ENCODE measurements at places on chromosomes 2 and 18.

DNA sequence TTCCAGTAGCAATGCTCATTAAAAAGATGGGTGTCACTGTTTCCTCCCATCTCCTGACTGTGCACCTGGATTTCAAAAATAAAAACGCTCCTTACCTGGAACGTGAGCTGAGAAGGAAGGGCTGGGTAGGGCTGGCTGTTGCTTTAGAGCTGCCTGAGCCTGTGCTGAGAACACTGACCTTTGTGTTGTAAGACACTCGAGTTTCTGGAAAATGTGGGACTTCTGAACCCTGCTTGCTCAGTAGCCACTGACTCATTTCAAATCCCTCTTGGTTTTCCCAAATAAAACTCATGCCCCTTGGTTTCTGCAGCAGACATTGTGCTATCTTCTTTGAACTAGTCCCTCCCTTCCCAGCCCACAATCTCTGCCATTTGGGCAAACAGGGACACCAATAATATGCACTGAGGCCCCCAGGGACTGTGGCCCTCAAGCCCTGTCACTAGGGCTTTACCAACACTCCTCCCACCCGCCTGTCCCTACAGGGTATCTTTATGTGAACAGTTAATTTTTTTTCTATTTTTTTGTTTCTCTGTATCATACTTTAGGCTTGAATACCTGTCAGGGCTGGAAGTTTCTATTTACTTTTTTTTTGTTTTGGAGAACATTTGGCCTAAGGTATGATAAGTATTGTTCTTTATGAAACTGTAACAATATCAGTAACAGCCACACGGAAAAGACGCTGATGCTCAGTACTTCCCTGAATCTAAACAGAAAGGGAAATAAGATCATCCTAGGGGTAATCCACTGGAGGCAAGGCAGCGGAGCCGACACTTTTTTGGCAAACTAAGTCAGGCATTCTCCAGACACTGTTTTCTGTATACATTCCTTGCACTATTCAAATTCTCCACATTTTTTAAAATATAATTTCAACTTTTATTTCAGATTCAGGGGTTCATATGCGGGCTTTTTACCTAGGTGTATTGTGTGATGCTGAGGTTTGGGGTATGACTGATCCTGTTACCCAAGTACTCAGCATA, 280.2 kb downstream of the STK39 start:
- H3K4me1 ChIP-seq = peaks cover 31% of the 10 kb centered on the region
- H3K27me3 ChIP-seq = no peaks in the 10 kb centered on the region
- no peak overlapping the region for H3K4me3 ChIP-seq
- DNase-seq = no peak

DNA sequence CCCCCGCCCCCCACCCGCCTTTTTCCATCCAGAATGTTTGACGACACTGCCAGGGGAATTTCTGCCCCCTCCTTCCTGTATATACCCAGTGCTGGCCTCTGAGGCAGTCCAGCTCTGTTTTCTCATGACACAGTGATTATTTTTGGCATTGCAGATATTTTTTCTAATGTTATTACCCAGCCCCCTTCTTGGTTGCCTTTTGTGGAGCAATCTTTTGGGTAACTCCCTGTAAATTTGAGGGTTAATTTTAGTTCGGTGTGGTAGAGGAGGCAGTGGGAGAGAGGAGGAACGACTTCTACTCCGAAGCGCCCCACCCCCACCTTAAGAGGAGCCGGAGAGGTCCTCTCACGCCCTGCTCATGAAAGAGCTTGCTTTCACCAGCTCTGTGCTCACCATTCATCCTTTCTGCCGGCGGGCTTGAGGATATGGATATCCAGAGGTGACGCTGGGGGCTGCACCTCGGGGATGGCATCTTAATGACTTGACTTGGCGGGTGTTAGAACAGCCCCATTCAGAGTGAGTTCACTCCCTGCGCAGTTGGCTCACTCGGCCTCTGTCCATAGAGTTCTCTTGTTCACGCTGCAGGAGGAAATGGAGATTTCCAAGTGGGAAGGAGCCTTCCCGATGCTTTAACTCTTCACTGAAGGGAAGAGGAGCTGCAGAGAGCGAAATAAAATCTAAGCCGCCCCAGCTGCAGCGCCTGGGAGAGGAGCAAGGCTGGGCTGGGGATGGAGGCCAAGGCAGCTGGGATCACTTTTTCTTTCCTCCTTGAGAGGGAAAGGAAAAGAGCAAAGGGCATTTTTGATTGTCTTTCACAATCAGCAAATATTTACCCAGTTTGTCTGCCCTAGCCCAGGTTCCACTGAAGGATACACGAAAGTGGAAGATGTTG, 38.4 kb downstream of the EPAS1 start:
- no peaks in the 10 kb centered on the region for H3K36me3 ChIP-seq
- peaks cover 59% of the 10 kb centered on the region for H3K4me1 ChIP-seq
- peak overlapping the region; percentile 91 for H3K27ac ChIP-seq
- no peaks in the 10 kb centered on the region for H3K27me3 ChIP-seq

- no peak for DNase-seq
- H3K36me3 ChIP-seq = no peaks in the 10 kb centered on the region
- H3K27ac ChIP-seq = no peak overlapping the region
- H3K4me3 ChIP-seq = no peak overlapping the region
Observed at GRCh38 chr18:58666176-58666575, 5.1 kb upstream of the MALT1 start.

DNA sequence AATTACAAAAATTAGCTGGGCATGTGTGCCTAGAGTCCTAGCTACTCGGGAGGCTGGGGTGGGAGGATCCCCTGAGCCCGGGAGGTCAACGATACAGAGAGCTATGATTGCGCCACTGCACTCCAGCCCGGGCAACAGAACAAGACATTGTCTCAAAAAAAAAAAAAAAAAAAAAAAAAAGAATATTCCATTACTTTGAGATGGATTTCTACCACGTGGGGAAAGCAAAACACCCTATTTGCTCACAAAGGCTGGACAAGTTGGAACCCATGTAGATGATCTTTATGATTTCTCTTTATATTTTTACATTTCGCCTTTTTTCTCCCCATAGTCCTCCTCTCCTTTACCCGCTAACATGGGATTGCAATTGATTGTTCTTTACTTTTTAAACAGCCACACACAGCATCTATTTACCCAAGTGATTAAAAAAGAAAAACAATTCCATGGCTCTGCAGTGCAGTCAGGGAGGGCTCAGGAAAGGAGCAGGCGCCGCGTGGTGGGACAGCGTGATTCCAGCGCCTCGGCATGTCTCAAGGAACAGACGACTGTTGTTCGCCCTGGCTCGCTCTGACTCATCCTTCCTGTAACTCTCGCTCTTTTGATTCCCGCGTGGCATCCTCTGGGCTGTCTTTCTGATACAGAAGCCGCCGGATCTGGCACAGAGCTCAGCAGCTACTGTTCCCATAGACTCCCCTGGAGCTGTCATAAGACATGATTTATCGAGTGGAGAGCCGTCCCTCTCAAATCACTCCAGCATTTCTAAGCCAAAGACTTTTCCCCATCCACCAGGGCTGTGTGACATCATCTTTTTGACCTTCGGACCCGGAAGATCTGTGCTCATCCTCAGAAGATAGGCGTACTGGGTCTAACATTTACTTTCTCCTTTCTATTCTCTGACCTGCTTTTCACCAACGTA, 230.4 kb upstream of the AGAP1 start:
- peak overlapping the region; percentile 37 for H3K27ac ChIP-seq
- H3K4me3 ChIP-seq = peak overlapping the region; percentile 43
- no peaks in the 10 kb centered on the region for H3K27me3 ChIP-seq
- H3K36me3 ChIP-seq = no peaks in the 10 kb centered on the region
- peaks cover 26% of the 10 kb centered on the region for H3K4me1 ChIP-seq

DNA sequence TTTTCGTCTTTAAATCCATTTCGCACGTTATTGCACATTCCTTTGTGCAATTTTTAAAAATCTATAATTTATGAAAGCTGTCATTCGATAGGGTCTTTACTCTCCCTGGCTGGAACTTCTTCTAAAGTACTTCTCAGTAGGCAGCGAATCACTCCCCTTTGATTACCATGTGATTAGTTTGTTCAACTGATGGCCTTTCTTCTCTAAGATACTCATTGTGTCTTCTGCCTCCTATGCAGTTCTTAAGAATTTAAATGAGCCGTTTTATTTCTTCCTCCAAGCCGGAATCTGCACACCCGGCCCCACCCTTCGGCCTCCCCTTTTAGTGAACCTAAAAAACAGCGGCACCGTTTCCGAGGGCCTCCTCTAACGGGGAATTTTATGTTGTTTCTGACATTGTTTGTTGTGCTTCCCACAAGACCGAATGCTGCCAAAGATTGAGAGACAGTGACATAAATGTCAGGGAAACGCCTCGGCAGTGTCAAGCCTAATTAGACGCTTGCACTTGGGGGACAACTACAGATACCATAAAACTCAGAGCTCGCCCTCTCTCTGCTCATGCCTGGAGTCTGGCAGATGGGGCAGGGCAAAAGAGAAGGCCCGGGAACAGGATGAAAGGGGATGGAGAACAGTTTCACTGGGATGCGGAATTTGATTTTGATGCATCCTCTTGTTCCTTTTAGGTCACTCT, 255.3 kb downstream of the BCL11A start:
- no peaks in the 10 kb centered on the region for H3K36me3 ChIP-seq
- H3K4me3 ChIP-seq = no peak overlapping the region
- H3K27me3 ChIP-seq = no peaks in the 10 kb centered on the region

GRCh38 chr2:221569871-221570270, 2.2 kb downstream of the EPHA4 start:
- H3K4me3 ChIP-seq = peak overlapping the region; percentile 93
- peaks cover 47% of the 10 kb centered on the region for H3K4me1 ChIP-seq
- no peak for DNase-seq
- no peak overlapping the region for H3K27ac ChIP-seq
- no peaks in the 10 kb centered on the region for H3K36me3 ChIP-seq

- H3K27me3 ChIP-seq = no peaks in the 10 kb centered on the region
- peaks cover 78% of the 10 kb centered on the region for H3K36me3 ChIP-seq
- no peak overlapping the region for H3K27ac ChIP-seq
- DNase-seq = no peak
- H3K4me1 ChIP-seq = no peaks in the 10 kb centered on the region
- no peak overlapping the region for H3K4me3 ChIP-seq
Observed at GRCh38 chr2:63902149-63902548, 60.5 kb downstream of the UGP2 start.

DNA sequence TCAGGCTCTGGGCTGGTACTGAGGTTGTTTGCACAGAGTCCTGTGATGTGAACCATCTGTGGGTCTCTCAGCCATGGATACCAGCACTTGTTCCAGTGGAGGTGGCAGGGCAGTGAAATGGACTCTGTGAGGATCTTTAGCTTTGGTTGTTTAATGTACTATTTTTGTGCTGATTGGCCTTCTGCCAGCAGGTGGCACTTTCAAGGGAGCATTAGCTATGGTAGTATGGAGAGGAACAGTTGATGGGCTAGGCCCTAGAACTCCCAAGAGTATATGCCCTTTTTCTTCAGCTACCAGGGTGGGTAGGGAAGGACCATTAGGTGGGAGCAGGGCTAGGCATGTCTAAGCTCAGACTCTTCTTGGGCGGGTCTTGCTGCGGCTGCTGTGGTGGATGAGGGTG, 257.0 kb upstream of the GYPC start:
- no peaks in the 10 kb centered on the region for H3K4me1 ChIP-seq
- no peak overlapping the region for H3K4me3 ChIP-seq
- no peaks in the 10 kb centered on the region for H3K36me3 ChIP-seq
- DNase-seq = no peak
- no peak overlapping the region for H3K27ac ChIP-seq
- H3K27me3 ChIP-seq = peaks cover 10% of the 10 kb centered on the region

- no peak overlapping the region for H3K27ac ChIP-seq
- no peak overlapping the region for H3K4me3 ChIP-seq
- no peaks in the 10 kb centered on the region for H3K36me3 ChIP-seq
- DNase-seq = no peak
- H3K4me1 ChIP-seq = no peaks in the 10 kb centered on the region
Observed at GRCh38 chr2:100623930-100624329, 61.1 kb downstream of the PDCL3 start.

- DNase-seq = no peak
- H3K27me3 ChIP-seq = no peaks in the 10 kb centered on the region
- H3K27ac ChIP-seq = no peak overlapping the region
- peaks cover 41% of the 10 kb centered on the region for H3K4me1 ChIP-seq
- H3K4me3 ChIP-seq = no peak overlapping the region
Observed at GRCh38 chr2:46174345-46175170, 122.6 kb upstream of the EPAS1 start.

GRCh38 chr2:30443081-30443480, 4.0 kb upstream of the LCLAT1 start:
- no peak for DNase-seq
- H3K27ac ChIP-seq = no peak overlapping the region
- no peak overlapping the region for H3K4me3 ChIP-seq

DNA sequence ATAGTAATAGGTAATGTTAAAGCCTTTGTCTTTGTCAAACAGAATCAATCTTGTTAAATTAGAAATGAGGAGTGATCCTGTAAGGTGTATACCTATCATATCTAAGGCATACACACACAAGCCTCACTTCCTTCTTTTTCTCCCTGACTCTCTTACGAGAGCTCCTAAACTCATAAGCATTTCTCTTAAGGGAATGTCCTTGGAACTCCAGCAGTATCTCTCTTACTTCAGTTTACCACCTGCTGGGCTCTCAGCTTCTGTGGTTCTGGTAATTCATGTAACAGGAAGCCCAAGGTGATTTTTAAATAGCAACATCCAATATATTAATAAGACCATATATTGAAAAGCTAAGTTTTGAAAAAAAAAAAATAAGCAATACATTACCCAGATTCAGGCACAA, 85.9 kb downstream of the UBE2E3 start:
- H3K27me3 ChIP-seq = no peaks in the 10 kb centered on the region
- DNase-seq = no peak
- H3K27ac ChIP-seq = no peak overlapping the region
- peaks cover 10% of the 10 kb centered on the region for H3K36me3 ChIP-seq
- H3K4me1 ChIP-seq = peaks cover 2% of the 10 kb centered on the region
- H3K4me3 ChIP-seq = no peak overlapping the region

- no peak overlapping the region for H3K4me3 ChIP-seq
- H3K27me3 ChIP-seq = peaks cover 20% of the 10 kb centered on the region
- DNase-seq = no peak
- H3K4me1 ChIP-seq = peaks cover 34% of the 10 kb centered on the region
- H3K27ac ChIP-seq = peak overlapping the region; percentile 94
- H3K36me3 ChIP-seq = no peaks in the 10 kb centered on the region
Observed at GRCh38 chr2:238729261-238729935, 118.5 kb upstream of the TWIST2 start.

DNA sequence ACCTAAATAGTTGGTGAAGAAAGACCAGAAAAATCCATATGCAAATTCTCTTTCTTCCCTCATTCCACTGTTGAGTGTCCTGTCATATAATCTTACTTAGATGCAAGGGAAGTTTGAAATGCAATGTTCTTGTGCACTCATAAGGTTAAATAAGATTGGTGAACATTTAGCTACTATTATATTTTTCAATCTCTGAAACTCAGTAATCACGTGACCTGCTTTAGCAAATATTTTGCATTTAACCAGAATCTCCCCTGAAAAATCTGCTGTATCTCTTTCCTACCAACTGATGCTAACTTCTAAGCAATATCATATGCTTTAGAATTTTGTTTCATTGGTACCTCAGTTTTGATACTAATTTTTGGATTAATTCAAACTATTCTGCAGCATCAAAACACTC, 533.2 kb downstream of the RIT2 start:
- no peaks in the 10 kb centered on the region for H3K36me3 ChIP-seq
- DNase-seq = no peak
- H3K4me3 ChIP-seq = no peak overlapping the region
- peaks cover 26% of the 10 kb centered on the region for H3K4me1 ChIP-seq
- no peaks in the 10 kb centered on the region for H3K27me3 ChIP-seq
- no peak overlapping the region for H3K27ac ChIP-seq

GRCh38 chr2:134711692-134712091, 7.1 kb downstream of the TMEM163 start:
- H3K27ac ChIP-seq = no peak overlapping the region
- H3K36me3 ChIP-seq = no peaks in the 10 kb centered on the region
- no peak overlapping the region for H3K4me3 ChIP-seq
- H3K27me3 ChIP-seq = peaks cover 88% of the 10 kb centered on the region
- no peaks in the 10 kb centered on the region for H3K4me1 ChIP-seq

- no peaks in the 10 kb centered on the region for H3K27me3 ChIP-seq
- peaks cover 6% of the 10 kb centered on the region for H3K4me1 ChIP-seq
- H3K36me3 ChIP-seq = no peaks in the 10 kb centered on the region
- H3K27ac ChIP-seq = no peak overlapping the region
- DNase-seq = no peak
Observed at GRCh38 chr2:148922062-148922461, 47.0 kb downstream of the KIF5C start.
